Muscle of leg (tissue), 16 donors: ENCODE measurements at places on chromosomes 6 and 20. TPM values are rescaled to one million over a fixed set of nuclear protein-coding genes. Genes with fewer than 3 reads are reported as not detected.

The FBXL4 gene
- total RNA-seq, result 10.8 TPM

The PAK5 gene
- 0.04 TPM for total RNA-seq

The RNF217 gene
- 43.3 TPM for total RNA-seq

The KCNK15 gene
- 0.27 TPM for total RNA-seq

The NHLRC1 gene
- total RNA-seq, result 2.5 TPM

The SYCP2L gene
- 2.6 TPM for total RNA-seq

The TNFRSF6B gene
- 1.6 TPM for total RNA-seq

The IPCEF1 gene
- total RNA-seq, result 1.4 TPM

The APCDD1L gene
- 2.1 TPM for total RNA-seq

- no peak overlapping the region for H3K4me3 ChIP-seq
- DNase-seq, result no peak
- peaks cover 24% of the 10 kb centered on the region for H3K4me1 ChIP-seq
- peaks cover 17% of the 10 kb centered on the region for H3K27me3 ChIP-seq
Observed at GRCh38 chr6:35177157-35177556, 36.0 kb upstream of the TCP11 start.

DNA sequence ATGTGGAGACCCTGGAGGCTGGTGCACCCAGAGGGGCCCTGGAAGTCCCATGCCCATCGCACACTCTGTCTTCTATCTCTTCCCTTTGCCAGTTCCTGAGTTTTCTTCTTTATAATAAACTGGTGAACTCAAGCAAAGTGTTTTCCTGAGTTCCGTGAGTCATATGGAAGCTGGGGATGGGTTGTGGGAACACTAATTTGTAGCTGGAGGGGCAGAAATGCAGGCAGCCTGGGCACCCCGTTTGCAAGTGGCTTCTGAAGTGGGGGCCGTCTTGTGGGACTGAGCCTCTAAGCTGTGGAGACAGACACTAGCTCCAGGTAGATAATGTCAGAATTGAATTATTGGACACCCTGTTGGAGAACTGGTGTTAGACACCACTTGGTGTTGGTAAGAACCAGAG lies 3.2 kb upstream of the PPP1R3G start:
- peaks cover 9% of the 10 kb centered on the region for H3K27me3 ChIP-seq
- no peak overlapping the region for H3K4me3 ChIP-seq
- H3K27ac ChIP-seq, result no peak overlapping the region
- DNase-seq, result no peak
- no peaks in the 10 kb centered on the region for H3K36me3 ChIP-seq
- peaks cover 14% of the 10 kb centered on the region for H3K4me1 ChIP-seq

GRCh38 chr6:12459945-12460661 lies 169.9 kb downstream of the EDN1 start:
- no peak overlapping the region for H3K4me3 ChIP-seq
- no peak overlapping the region for H3K27ac ChIP-seq
- no peaks in the 10 kb centered on the region for H3K4me1 ChIP-seq
- H3K27me3 ChIP-seq, result no peaks in the 10 kb centered on the region
- DNase-seq, result no peak

DNA sequence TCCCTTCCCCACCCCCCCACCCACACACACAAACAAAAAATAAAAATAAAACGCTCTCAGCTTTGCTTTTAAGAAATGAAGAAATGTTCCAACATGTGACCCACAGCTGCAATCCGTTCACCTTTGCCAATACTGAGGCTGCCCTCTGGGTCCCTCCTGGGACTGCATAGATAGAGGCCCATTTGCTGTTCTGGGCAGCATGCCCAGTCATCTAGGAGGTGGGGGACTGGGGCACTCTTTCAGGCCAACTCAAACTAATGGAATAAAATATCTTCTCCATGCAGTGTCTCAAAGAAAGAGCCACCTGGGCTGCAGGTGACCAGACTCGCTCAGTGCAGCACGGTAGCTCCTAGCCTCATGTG lies 79.9 kb downstream of the SLC22A3 start:
- peak; percentile 87 for DNase-seq
- H3K4me3 ChIP-seq, result no peak overlapping the region
- H3K4me1 ChIP-seq, result peaks cover 37% of the 10 kb centered on the region

- no peak overlapping the region for H3K4me3 ChIP-seq
- peaks cover 13% of the 10 kb centered on the region for H3K4me1 ChIP-seq
- H3K27ac ChIP-seq, result no peak overlapping the region
- peaks cover 2% of the 10 kb centered on the region for H3K27me3 ChIP-seq
Observed at GRCh38 chr6:27795697-27796494, 116.3 kb downstream of the OR2B2 start.

DNA sequence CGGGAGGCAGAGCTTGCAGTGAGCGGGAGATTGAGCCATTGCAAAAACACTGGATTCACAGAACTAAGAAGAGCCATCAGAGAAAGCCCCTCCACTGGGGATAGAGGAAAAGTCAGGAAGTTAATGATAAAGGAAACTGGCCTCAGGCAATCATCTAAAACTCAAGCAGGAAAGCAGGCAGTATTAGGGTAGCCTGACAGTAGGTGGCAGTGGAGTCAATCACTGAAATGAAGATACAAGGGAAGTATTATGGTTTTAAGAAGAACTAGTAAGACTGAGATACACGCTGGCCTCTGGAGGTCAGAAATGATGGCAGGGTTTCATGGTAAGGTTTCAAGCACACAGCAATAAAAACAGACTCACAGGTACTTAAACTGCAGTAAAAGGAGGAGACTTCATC lies 578.3 kb downstream of the HACE1 start:
- H3K4me1 ChIP-seq, result no peaks in the 10 kb centered on the region
- H3K36me3 ChIP-seq, result no peaks in the 10 kb centered on the region
- no peak overlapping the region for H3K4me3 ChIP-seq
- no peaks in the 10 kb centered on the region for H3K27me3 ChIP-seq
- DNase-seq, result no peak

DNA sequence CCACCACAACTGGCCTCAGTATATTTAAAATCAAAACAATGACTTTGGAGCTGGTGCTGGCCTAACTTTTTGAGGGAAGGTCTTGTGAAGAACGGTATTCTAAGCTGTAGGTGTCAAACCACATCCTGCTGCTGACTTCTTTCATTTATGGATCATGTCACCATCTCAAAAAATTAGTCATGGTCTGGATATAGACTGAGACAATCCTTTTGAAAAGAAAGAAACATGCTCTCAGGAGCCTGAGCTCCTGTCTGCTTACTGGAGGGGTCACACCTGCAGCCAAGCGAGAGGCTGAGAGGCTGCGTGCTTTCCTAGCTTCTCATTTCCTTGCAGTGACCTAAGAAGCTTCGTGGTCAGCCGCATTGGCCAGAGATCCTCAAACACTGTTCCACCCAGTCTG lies 55.2 kb downstream of the TIAM2 start:
- no peak overlapping the region for H3K27ac ChIP-seq
- H3K27me3 ChIP-seq, result no peaks in the 10 kb centered on the region
- DNase-seq, result no peak
- H3K36me3 ChIP-seq, result no peaks in the 10 kb centered on the region
- H3K4me3 ChIP-seq, result no peak overlapping the region

- no peak overlapping the region for H3K4me3 ChIP-seq
- peaks cover 10% of the 10 kb centered on the region for H3K4me1 ChIP-seq
- no peaks in the 10 kb centered on the region for H3K36me3 ChIP-seq
- no peak overlapping the region for H3K27ac ChIP-seq
Observed at GRCh38 chr6:37648465-37649330, 49.0 kb downstream of the MDGA1 start.

DNA sequence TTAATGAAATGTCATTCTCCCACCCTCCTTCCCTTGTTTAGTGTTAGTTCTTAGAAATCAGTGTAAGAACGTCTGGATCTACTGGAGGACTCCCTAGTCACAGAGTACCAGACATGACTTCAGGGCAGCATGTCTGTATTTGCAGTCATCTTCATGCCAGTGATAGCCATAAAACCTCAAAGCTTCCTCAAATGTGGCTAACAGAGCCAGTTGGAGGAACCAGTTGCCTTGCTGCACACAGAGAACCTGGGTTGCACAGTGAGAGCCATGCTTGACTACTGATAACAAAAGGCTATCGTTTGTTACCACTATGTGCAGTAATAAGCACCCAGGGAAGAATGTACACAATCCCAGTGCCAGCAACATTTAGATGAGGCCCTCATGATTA lies 20.1 kb downstream of the NT5E start:
- no peak for DNase-seq
- H3K27me3 ChIP-seq, result no peaks in the 10 kb centered on the region
- no peak overlapping the region for H3K4me3 ChIP-seq
- H3K27ac ChIP-seq, result peak overlapping the region; percentile 22

GRCh38 chr20:401682-402495 lies 6.2 kb upstream of the RBCK1 start:
- peaks cover under 1% of the 10 kb centered on the region for H3K4me1 ChIP-seq
- DNase-seq, result no peak
- H3K27ac ChIP-seq, result no peak overlapping the region
- no peak overlapping the region for H3K4me3 ChIP-seq
- H3K27me3 ChIP-seq, result no peaks in the 10 kb centered on the region

- H3K27ac ChIP-seq, result no peak overlapping the region
- DNase-seq, result no peak
- no peaks in the 10 kb centered on the region for H3K27me3 ChIP-seq
- H3K4me3 ChIP-seq, result no peak overlapping the region
Observed at GRCh38 chr20:11979306-11979990, 61.8 kb downstream of the BTBD3 start.

DNA sequence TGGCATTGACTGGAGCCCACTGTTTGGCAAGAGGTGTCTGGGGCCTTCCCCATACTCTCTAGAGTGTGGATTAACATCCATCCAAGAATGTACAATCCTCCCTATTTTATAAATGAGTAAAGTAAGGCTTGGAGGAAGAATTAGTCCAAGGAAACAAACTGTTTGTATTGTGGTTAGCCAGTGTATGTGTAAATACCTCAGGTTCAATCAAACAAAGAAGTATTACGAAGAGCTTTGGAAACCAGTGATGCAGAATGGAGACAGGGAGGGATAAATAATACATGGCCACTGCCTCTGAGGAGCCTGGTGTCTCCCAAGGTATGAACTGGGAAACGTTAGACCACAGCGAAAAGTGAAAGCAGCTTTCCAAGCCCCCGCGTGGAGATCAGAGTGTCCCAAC lies 226.6 kb upstream of the RIN2 start:
- H3K4me1 ChIP-seq, result no peaks in the 10 kb centered on the region
- H3K36me3 ChIP-seq, result no peaks in the 10 kb centered on the region
- no peak overlapping the region for H3K4me3 ChIP-seq

GRCh38 chr20:44810391-44811149 lies at the start of gene RIMS4:
TSS of gene RIMS4 (minus strand) at chr20:44810546. CDS start at chr20:44810271, 275 bp downstream.
- peaks cover 37% of the 10 kb centered on the region for H3K4me1 ChIP-seq
- DNase-seq, result peak; percentile 36
- peaks cover 43% of the 10 kb centered on the region for H3K27me3 ChIP-seq
- H3K27ac ChIP-seq, result no peak within 1 kb of the TSS
- no peaks in the 10 kb centered on the region for H3K36me3 ChIP-seq

DNA sequence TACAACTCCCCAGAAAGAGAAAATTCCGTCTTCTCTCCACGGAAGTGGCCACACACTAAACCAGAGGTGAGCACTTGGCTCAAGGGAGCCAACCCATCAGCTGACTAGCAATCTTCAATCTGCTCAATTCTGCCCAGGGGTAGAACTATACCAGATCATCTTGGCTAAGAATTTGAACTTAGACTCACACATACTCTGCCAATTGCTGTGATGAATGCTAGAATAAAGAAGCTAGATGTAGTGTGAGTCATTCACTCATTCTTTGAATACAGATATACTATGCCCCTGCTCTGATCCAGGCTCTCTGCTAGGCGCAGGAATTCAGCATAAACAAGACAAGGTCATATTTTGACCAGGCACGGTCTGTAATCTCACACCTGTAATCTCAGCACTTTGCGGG lies 147.9 kb upstream of the SHLD1 start:
- H3K4me3 ChIP-seq, result no peak overlapping the region
- H3K27ac ChIP-seq, result no peak overlapping the region
- DNase-seq, result no peak
- peaks cover 28% of the 10 kb centered on the region for H3K36me3 ChIP-seq
- H3K4me1 ChIP-seq, result peaks cover 3% of the 10 kb centered on the region
- no peaks in the 10 kb centered on the region for H3K27me3 ChIP-seq

GRCh38 chr6:158926414-158926813 lies 73.6 kb downstream of the RSPH3 start:
- no peaks in the 10 kb centered on the region for H3K27me3 ChIP-seq
- H3K4me1 ChIP-seq, result no peaks in the 10 kb centered on the region
- no peaks in the 10 kb centered on the region for H3K36me3 ChIP-seq

GRCh38 chr20:10876558-10876957 lies 202.8 kb upstream of the JAG1 start:
- H3K27me3 ChIP-seq, result no peaks in the 10 kb centered on the region
- peaks cover 4% of the 10 kb centered on the region for H3K4me1 ChIP-seq
- H3K4me3 ChIP-seq, result no peak overlapping the region

DNA sequence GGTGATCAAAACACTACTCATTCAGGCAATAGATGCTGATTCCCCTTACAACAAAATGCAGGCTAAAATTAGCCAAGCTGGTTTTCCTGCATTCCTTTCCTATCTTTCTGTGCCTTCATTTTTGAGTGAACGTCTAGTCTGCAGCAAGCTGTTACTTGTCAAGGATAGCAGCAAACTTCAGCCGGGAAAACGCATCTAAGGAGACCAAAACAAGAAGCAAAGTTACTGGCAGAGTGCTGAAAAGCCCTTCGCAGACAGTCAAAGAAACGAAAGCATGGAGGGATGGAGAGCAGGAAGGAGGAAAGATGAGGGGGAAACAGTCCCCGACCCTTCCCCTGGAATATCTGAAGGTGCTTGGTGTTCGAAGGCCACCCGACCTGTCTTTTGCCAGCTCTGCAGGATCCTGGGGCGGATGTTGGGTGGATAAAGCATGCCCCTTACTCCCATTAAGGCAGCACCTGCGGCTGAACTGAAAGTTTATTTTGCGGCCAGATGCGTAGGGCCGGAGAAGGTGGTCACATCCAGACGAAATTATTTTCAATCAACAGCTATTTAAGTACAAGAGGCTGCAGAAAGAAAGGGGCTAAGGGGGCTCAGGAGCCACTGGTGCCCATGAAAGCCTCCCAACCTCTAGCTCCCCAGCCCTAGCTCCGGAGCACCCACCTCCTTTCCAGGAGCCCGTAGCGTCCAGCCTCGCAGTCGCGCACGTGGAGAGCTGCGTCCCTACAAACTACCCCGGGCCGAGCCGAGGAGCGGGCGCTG lies 538 bp downstream of the FERMT1 start:
- H3K36me3 ChIP-seq, result no peaks in the 10 kb centered on the region
- peaks cover 26% of the 10 kb centered on the region for H3K27me3 ChIP-seq
- DNase-seq, result peak; percentile 33
- peak overlapping the region; percentile 35 for H3K4me3 ChIP-seq

GRCh38 chr20:58492074-58492718 lies 23.0 kb downstream of the APCDD1L start:
- H3K27ac ChIP-seq, result no peak overlapping the region
- H3K4me3 ChIP-seq, result no peak overlapping the region
- no peaks in the 10 kb centered on the region for H3K36me3 ChIP-seq
- no peaks in the 10 kb centered on the region for H3K27me3 ChIP-seq

DNA sequence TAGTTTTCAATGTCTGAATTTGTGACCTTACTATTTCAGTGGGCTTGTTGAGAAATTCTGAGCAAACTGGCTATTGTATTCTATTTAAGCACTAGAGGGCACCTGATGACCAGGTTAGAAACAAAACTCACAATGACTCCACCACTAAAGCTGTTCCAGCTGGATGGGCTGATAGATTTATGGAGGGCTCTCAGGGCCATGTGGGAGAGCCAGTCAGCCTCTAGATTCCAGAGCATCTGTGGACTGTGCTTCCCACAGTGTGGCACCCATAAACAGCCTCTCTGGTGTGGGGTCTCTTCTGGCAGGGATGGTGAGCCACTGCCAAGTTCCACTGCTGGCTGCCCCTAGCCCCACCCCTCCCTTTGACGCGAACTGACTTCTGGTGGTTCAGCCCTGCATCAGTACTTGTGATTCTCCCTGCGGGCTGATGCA lies 29.2 kb downstream of the C6orf58 start:
- no peaks in the 10 kb centered on the region for H3K36me3 ChIP-seq
- H3K4me3 ChIP-seq, result no peak overlapping the region
- no peaks in the 10 kb centered on the region for H3K4me1 ChIP-seq
